ENCODE measurements at places on chromosomes 11 and 22.

DNA sequence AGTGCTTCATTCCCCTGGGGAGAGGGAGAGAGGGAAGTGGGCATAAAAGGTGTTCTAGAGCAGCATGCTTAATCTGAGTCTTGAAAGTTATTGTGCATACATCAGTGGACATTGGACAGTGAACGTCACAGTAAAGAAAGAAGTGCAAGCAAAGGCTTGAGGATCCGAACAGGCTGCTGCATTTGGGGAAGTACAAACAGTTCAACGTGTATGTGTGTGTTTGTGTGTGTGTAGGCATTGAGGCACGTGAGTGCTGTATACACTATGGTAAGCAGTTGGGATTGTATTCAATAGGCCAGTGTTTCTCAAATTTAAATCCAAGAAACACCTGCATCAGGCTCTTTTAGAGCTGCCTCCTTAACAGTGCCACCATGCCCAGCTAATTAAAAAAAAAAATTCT is 10.4 kb upstream of the EIF3M start:
- no peak for DNase-seq

- DNase-seq: no peak
Measured at GRCh38 chr11:132639986-132640385, 892.3 kb downstream of the OPCML start.

DNA sequence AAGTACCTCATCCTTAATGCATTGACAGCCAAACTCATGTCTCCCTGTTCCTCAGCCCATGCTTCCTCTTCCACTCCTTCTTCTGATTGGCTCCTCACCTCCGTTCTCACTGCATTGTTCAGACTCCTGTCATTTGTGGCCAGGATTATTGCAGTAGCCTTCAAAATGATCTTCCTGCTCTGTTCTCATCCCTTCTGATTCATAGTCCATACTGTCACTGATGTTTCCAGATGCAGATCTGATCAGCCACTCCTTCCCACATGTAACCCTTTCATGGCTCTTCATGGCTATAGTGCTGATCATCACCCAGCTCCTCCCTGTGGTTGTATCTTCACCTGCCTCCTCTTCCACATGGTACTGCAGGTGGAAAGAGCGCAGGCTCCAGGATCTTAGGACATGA is 71.7 kb downstream of the DEPDC5 start:
- no peak for DNase-seq

- no peak for DNase-seq
Measured at GRCh38 chr11:67118181-67118766, 789 bp upstream of the KDM2A start.

GRCh38 chr11:128949791-128950454 is 7.3 kb upstream of the TP53AIP1 start:
- no peak for DNase-seq

DNA sequence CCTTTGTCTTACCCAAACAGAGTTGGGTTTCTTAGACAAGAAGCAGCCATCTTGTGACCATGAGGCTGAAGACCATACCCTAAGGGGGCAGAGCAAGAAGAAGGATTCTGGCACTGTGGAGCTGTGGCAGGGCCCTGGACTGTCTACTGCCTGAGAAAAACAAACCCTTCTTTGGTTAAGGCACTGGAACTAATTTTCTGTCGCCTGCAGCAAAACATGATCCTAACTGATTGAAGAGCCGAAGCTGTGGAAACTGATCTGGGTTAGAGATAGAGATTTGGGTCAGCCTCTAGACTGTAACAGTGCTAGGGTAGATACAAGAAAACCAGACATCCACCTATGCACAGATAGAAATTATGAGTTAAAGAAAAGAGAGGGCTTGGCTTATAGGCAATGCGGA is 11.3 kb upstream of the ACER3 start:
- DNase-seq: no peak

GRCh38 chr11:93225662-93226061 is 27.9 kb upstream of the SLC36A4 start:
- DNase-seq: peak; percentile 32
